GM04504 (cell line): ENCODE measurements at places on chromosomes 12 and 14.

DNA sequence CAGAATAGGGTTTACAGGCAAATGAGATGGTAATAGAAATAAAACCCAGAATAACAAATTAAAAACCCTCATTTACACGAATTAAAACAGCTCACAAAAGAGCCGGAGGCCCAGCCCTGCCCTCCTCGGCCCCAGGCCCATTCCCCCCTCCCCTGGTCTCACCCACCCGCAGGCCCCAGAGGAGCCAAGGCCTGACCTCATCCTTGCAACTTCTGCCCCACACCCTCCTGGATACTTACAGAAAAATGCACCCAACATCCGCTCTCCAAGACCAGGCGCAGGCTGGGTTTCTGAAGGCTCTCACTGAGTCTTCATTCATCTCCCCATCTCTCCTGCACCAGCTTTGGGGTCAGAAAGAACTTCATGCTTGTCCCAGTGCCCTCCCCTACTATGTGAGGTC lies 16.2 kb upstream of the VSX2 start:
- no peak for DNase-seq

DNA sequence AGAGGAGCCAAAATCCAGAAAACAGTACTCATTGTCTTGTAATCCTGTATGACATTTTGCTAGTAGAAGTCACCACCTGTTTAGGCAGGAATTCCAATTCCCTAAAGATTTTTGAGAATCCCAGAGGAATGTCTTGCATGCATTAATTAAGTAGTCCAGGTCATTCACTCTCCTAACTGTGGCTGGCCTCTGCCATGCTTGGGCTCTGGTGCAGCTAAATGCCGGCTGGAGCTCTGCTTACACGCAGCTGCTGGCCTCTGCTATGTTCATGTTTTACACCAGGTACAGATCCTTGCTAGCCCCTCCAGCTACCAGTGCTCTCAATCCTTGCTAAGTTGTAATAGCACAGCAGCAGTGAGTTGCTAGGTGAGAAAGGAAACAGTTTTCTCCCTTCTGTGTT lies 16.3 kb upstream of the HIF1A start:
- no peak for DNase-seq

DNA sequence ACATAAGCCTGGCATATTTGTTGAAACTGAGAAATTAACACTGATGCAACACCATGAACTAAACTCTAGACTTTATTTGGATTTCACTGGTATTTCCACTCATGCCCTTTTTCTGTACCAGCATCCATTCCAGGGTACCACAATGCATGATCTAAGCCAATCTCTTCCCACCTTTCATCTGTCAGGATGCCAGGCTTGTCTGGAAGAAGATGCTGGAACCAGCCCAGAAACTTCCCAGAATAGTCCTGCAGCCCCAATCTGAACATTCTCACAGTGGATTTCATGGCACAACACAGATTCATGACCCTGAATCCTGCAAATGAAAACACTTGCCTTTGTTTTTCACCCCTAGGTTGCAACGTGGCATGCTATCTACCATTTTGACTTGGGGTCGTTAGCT lies 189.3 kb upstream of the LHX5 start:
- DNase-seq = no peak

DNA sequence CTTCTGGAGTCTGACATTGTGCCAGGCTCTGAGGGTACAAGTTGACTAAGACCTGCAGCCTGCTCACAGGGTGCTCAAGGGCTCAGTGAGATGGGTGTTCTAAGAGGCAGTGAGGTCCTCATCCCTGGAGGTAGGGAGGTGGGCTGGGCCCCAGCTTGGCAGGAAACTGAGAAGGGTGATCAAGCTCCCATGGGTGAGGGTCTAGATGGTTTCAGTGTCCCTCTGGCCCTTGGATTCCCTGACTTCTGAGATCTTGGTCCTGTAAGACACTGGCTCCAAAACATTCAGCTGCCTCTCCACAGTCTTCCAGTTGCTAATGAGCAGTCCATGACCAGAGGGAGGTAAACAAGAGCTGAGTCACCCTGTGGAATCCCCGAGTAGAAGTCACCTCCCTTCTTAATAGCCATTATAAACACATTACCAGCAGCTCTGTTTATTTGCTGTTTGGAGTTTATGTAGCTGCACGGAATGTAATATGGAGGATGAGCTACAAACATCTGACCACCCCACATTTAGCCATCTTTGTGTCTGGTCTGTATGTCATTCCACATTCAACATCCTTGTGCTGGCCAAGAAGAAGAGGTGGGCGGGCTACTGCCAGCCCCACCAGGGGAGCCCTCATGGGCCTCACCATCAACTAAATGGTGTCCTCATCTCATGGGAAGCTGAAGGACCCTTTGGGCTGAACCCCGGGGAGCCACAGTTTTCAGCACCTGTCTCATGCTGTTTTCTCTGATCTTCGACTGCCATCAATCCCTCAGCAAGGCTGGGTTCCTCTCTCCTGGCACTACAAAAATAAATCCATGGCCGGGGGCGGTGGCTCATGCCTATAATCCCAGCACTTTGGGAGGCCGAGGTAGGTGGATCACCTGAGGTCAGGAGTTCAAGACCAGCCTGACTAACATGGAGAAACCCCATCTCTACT lies 37.2 kb upstream of the BDKRB2 start:
- DNase-seq = peak; percentile 77

GRCh38 chr12:94670075-94670474 lies 19.7 kb upstream of the TMCC3 start:
- no peak for DNase-seq
